ENCODE measurements at places on chromosomes 12 and 14.

- no peak for DNase-seq
Measured at GRCh38 chr14:100381395-100382105, 58.4 kb downstream of the SLC25A47 start.

GRCh38 chr12:82176761-82177490 is 181.3 kb downstream of the CCDC59 start:
- DNase-seq: no peak

- DNase-seq: no peak
Measured at GRCh38 chr12:105223352-105223845, 12.6 kb downstream of the APPL2 start.

DNA sequence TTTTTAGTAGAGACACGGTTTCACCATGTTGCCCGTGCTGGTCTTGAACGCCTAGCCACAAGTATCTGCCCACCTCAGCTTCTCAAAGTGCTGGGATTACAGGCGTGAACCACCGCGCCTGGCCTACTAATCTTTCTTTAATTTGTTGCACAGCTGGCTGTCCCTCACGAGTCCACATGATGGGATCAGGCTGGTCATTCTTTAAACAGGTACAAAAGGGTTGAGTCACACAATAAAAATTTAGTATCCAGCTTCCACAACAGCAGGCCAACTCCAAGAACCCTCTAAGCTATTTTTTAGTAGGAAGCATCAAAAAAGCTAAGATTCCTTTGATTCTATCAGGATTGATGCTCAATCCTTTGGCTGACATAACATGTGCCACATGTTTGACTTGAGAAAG is 17.8 kb downstream of the SINHCAF start:
- no peak for DNase-seq

- DNase-seq: no peak
Measured at GRCh38 chr14:49989966-49990365, 97.1 kb downstream of the ARF6 start.

- DNase-seq: no peak
Measured at GRCh38 chr14:54105898-54106297, 149.3 kb upstream of the BMP4 start.

GRCh38 chr12:116372815-116373214 is 95.3 kb upstream of the MED13L start:
- DNase-seq: no peak

DNA sequence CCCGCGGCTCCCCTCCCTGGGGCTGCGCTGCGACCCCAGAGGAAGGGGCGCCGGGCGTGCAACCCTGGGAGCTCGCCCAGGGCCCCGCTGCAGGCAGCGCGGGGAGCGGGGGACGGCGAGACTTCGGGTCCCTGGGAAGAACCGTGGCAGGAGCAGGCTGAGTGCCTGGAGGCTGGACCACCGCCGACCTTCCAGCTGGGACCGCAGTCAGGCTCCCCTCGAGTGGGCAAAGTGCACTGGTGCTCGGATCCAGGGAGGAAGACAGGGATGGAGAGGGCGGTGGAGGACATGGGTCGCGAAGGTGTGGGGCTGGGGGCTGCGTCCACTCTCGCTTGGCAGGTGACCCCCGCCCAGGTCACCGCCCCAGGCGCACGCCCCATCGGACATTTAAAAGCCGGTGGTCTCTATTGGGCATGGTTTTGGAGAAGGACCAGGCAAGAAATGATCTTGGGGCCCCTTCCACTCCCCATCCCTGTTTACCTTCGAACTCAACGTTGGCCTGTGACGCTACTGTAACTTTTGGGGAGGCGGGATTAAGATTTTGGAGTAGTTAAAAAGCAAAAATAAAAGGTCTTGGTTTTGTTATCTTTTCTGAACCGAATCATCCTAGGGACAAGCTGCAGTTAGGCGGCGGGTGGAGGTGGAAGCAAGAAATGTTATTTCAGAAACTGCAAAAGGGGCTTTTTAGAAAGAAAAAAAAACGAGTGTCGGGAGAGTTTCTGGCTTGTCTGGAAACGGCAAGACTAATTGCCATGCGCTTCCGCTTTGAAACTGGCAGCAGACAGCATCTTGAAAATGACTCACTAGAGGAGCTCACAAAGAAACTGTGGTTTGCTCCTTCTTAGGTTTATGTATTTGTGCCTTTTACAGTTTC is 1.0 kb downstream of the ELK3 start:
- no peak for DNase-seq

- no peak for DNase-seq
Measured at GRCh38 chr14:61705017-61705416, 9.7 kb downstream of the HIF1A start.

DNA sequence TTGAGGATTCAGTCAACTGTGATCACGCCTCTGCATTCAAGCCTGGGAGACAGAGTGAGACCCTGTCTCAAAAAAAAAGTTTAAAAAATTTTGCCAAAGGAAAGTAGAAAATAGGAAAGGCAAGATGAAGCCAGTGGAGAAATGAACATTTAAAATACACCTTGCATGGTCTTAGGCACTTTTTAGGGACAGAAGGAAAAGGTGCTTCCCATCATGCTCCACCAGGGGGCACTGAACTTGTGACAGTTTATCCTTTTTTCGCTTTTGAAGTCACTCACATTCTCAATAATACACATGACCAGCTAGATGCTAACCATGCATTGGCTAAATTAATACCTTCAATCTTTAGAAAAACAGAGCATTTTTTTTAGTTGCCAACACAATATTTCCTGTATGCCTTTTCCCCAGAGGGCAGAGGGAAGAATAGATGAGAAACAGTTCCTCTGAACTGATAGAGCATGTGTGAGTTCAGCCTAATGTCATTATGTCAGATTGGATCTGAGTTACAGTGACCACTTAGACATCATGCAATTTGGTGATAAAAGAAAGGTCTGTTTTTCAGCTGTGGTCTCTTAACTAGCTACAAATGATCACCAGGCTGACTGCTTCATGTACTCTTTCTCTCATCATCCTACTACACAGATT is 221.8 kb upstream of the SSTR1 start:
- no peak for DNase-seq

- DNase-seq: no peak
Measured at GRCh38 chr12:120928864-120929652, 24.9 kb upstream of the SPPL3 start.
